Tibial nerve (tissue), 4 donors: ENCODE measurements at places on chromosomes 3 and 15. TPM values are rescaled to one million over a fixed set of nuclear protein-coding genes. Genes with fewer than 3 reads are reported as not detected.

MBD4 gene
- 42.0 TPM for total RNA-seq

OR5K2 gene
- not detected for total RNA-seq

DUOXA2 gene
- total RNA-seq = not detected

UROC1 gene
- not detected for total RNA-seq

CYP1A2 gene
- total RNA-seq = not detected

SLC9A9 gene
- total RNA-seq = 11.1 TPM

POPDC2 gene
- 2.7 TPM for total RNA-seq

EPHA3 gene
- 20.1 TPM for total RNA-seq

DNAH12 gene
- total RNA-seq = under 0.01 TPM

COL8A1 gene
- total RNA-seq = 144 TPM

LRRC3B gene
- not detected for total RNA-seq

MKRN3 gene
- total RNA-seq = 1.0 TPM

TTLL3 gene
- total RNA-seq = 102 TPM

P3H2 gene
- total RNA-seq = 17.9 TPM

CCR1 gene
- 9.8 TPM for total RNA-seq

TMCO5A gene
- not detected for total RNA-seq

PTH1R gene
- 14.3 TPM for total RNA-seq

SLC2A2 gene
- total RNA-seq = not detected

IFT57 gene
- total RNA-seq = 69.1 TPM

DPH3 gene
- total RNA-seq = 11.4 TPM

MEIS2 gene
- 9.4 TPM for total RNA-seq

FBXW12 gene
- total RNA-seq = not detected

RBMS3 gene
- total RNA-seq = 158 TPM

TMEM40 gene
- not detected for total RNA-seq

UCN2 gene
- not detected for total RNA-seq

CKMT1B gene
- total RNA-seq = not detected

CISH gene
- 5.9 TPM for total RNA-seq

CHRD gene
- 44.6 TPM for total RNA-seq

SH3GL3 gene
- not detected for total RNA-seq

TMC3 gene
- total RNA-seq = not detected

HIGD2B gene
- total RNA-seq = not detected

IQCF6 gene
- total RNA-seq = not detected

GORASP1 gene
- total RNA-seq = 45.8 TPM

CALML4 gene
- total RNA-seq = 27.1 TPM

SLC51B gene
- total RNA-seq = not detected

AP3B2 gene
- total RNA-seq = 1.3 TPM

OR5H2 gene
- total RNA-seq = not detected

UBE2E1 gene
- 125 TPM for total RNA-seq

STARD5 gene
- 6.3 TPM for total RNA-seq

INKA1 gene
- 7.3 TPM for total RNA-seq

RLBP1 gene
- not detected for total RNA-seq

CDCP1 gene
- 0.84 TPM for total RNA-seq

WHAMM gene
- 11.8 TPM for total RNA-seq

CRABP1 gene
- not detected for total RNA-seq

SLC27A2 gene
- total RNA-seq = 0.21 TPM

HRG gene
- not detected for total RNA-seq
